ENCODE measurements at places on chromosomes 2 and 18.

DNA sequence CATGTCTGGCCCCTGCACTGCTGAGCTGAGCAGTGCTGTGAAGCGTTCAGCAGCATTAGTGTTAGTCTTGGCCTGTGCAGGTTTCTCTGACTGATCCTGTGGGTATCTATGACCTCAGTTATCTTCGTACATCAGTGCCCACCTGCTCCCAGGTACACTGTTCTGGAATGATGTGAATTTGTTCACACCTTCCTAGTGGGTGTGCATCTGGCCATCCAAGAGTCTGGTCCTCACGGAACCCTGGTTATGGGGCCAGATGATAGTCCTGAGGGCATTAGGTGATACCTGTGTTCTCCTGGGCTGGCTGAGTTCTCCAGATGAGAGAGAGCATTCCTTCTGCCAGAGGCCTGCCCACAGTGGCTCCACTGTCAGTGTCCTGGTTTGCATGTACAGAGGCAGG, 57.2 kb downstream of the INPP4A start:
- DNase-seq = no peak

GRCh38 chr2:210541290-210541902, 15.0 kb upstream of the CPS1 start:
- no peak for DNase-seq

- no peak for DNase-seq
Observed at GRCh38 chr2:11681722-11682589, 12.0 kb upstream of the NTSR2 start.

DNA sequence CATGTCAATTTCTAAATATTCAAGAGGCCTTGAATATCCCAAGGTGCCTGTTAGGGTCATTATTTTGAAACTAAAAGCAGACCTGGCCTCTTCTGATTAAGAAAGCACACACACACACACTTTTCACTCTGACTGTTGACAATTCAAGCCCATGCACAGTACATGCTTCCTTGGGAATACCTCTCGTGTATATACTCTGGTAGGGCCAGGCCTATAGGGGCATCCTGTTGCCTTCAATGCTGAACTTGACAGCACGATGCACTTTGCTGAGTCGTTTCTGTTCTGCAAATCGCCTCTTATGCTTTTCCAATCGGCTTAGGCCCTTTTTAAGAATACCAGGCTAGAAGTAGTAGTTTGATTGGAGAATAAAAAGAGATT, 40.6 kb downstream of the IWS1 start:
- no peak for DNase-seq

- DNase-seq = no peak
Observed at GRCh38 chr18:46079336-46079735, 7.3 kb upstream of the PSTPIP2 start.

DNA sequence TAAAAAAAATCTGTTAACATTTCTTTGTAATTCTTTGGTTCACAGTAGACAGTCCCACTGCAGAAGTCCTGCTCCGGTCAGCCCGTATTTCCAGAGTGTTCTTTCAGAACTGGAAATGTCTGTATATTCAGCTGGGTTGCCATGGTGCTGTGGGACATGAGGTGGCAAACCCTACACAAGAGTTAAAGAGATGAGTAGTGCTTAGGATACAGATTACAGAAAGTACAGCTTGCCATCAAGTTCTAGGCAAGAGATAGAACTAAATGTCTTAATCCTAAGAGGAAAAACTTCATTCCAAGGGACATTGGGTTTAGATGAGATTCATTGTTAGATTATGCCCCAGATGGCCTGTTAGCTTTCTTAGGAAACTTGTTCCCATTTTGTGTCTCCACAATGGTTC, 60.1 kb downstream of the FMNL2 start:
- DNase-seq = no peak

DNA sequence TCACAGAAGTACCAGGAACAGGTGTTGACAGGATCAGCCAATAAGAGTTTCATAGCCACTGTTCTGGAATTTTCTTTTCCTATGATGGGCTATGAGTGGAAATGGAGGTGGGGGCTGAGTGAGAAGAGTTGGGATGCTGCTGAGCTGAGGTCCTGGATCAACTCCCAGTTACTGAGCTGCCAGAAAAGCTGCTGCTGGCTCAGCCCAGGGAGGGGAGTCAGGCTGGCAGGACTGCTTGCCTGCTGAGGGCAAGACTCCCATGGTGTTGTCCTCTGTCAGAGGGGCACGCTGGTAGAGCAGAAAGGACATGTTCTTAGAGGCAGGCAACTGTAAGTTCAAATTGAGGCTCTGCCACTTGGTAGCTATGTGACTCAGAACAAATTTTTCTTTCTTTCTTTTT, 11.8 kb downstream of the TPGS2 start:
- DNase-seq = no peak

DNA sequence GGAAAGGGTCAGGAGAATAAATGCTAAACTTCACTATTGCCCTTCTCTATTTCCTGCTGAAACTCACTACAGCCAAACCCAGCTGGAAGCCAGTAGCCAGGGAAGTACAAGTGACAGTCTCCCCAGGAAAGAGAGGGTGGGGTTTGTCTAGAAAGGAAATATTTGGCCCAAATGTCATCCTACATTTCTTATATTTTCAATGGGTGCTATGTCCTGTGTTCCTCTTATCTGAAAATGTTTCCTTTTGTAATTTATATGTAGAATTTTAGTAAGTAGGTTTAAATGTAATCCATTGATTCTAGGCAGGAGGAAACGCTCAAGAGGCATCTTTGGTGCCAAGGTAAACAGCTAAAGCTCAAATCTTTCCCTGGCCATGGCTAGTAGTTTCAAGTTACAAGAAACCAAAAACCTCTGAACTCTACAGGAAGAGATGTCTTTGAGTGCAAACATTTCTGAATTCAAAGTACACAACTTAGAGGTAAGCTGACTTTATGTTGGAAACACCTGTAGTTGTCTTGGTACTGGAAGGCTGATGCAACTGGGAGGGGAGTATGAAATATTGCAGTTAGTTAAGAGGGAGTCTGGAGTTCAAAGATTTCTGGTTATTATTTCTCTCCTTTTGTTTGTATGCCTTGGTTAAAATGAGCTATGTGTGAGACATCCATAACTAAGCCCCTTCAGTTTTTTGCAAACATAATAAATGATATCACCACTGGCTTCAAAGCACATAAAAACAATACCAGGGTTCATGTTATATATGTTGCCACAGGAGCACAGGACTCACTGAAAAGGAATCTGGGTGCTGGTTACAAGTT, 356.1 kb upstream of the ZC3H15 start:
- no peak for DNase-seq

GRCh38 chr2:86225581-86225980, 26.3 kb downstream of the MRPL35 start:
- DNase-seq = no peak

DNA sequence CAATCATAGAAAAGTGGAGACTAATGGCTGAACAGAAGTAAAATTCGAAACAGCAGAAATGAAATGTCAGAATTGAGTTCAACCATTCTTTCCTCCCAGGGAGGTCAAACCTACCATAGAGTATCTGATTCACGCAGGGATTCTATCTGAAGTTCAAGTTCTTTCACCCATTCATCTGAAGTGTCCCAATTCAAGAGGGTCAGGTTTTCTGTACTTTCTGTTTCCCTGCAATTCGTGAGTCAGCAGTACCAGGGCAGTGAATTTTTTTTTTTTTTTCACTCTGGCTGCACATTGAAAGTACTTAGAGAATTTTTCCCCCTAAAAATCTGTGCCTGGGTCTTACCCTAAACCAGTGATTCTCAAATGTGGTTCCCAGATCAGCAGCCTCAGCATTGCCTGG, 40.9 kb upstream of the CCDC88A start:
- no peak for DNase-seq

- DNase-seq = no peak
Observed at GRCh38 chr2:230224458-230224857, 1.1 kb upstream of the SP140 start.

DNA sequence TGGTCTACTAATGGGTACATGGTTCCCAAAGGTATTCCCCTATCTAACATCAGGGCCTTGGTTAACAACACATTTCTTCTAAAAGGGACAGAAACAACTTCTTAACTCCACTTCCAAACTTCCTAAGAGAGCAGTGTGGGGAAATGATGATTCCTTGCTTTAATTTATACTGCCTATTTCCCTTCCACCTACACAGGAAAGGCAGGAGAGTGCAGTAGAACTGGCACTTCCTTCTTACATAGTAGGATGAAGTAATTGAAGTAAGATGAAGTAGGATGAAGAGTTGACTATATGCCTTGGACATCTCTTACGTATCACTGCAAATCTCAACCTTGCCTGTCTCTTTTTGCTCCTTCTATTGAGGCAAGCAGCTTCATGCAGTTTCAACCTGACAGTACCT, 54.7 kb downstream of the CD28 start:
- no peak for DNase-seq

GRCh38 chr18:24702001-24702515, 241.6 kb downstream of the HRH4 start:
- no peak for DNase-seq

GRCh38 chr2:65586516-65586915, 154.1 kb upstream of the SPRED2 start:
- no peak for DNase-seq

- peak; percentile 75 for DNase-seq
Observed at GRCh38 chr18:46338205-46338604, 234.0 kb downstream of the HAUS1 start.

DNA sequence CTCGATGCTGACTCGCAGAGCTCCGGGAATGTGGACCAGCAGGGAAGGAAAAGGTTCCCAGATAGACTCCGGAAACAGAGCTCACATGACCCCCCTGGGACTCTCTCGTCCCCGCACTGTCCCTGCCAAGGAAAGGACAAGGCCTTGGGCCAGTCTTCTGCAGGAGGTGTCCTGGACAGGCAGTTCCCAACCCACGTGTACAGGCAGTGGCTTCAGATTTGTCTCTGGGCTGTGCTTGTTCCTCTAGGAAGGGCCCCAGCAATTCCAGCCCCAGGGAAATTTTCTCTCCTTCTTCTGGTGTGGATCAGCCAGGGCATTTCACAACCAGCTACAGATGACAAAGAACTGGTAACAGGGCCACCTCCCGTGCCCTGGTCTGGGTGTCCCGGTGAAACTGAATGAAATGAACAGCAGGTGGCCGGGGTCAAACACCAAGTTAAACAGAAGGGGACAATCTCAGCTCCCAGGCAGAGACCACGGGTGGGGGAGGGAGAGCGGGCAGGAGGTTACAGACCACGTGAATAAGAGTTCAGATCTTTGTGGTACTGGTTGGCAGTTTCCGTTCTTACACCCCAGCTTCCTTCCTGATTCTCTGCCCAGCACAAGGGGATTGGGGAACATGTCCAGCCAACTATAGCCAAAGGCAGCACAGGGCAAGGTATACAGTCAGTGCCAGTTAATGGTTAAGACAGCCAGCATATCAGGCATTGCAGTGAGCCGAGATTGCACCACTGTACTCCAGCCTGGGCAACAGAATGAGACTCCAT, 52.2 kb upstream of the CAB39 start:
- no peak for DNase-seq

- no peak for DNase-seq
Observed at GRCh38 chr2:232024457-232024856, 62.9 kb downstream of the DIS3L2 start.

DNA sequence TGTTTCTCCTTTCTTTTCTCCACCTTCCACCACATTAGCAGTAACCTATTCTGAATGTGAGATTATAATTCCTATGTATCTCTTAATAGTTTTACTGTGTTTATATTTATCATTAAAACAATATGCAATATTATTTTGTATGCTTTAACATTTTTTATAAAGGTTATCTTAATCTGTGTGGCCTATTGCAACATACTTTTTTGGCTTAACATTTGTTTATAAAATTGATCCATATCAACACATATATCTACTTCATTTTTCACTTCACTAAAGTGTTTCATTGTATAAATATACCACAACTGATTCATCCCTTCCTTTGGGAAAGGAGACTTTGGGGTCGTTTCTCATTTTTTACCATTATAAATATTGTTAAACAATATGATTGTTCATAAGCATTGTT, 48.6 kb downstream of the ATP9B start:
- no peak for DNase-seq

DNA sequence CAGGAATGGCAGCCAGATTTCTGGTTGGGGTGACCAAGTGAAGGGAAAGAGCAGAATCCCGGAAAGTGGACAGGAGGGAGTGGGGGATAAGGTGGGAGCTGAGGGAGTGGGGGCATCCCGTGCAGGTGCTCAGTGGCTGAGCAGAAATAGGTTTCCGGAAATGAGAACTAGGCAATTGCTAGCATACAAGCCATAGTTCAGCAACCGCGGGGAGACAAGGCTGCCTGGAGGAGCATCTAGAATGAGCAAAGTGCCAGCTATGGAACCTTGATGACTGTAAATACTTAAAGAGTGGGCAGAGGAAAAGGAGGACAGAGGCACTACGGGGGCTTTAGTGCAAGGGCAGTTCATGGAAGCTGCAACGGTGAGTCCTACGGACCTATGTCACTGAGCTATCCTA, 220.2 kb downstream of the BCL11A start:
- no peak for DNase-seq

DNA sequence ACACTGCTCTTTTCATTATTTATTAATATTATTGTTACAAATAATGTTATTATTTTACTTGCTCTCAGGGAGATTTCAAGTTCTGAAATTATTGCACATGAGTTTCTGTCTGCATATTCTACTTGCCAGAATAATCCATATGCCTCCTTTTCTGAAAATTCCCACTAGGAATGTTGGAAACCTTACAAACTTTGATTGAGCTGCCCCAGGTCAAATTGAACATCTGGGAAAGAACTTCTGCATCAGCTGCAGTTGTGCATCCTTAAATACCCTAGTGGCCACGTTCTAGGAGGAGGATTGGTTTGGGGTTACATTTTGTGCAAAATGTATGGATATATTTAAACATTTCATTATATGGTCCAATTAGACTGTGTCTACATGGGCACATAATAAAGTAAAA, 1302.7 kb upstream of the PIK3C3 start:
- no peak for DNase-seq

GRCh38 chr2:10452312-10452711, 4.2 kb upstream of the ODC1 start:
- no peak for DNase-seq

DNA sequence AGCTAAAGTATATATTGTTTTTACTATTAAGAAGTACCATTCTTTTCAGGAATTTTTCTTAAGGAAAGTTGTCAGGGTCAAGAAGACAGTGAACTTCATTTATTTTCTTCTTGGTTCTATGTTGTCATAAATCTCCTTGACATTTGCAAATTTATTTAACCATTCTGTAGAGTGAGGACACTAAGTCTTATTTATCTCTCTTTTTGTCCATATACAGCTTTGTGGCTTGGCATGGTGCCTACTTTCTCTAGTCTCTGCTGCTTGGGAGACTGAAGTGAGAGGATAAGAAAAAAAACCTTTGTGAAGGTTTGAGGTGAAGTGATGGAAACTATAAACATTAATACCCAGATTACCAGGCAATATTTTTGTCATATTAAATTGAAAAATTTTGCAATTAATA, 1389.4 kb downstream of the SUCLG1 start:
- no peak for DNase-seq

Measured in NCI-H2227 treated with DMSO at 0.1 percent for 48 hours (cell line).